ENCODE measurements at places on chromosomes 2 and 18. TPM values are rescaled to one million over a fixed set of nuclear protein-coding genes. Genes with fewer than 3 reads are reported as not detected.

SRD5A2 gene
- not detected for total RNA-seq

KCNJ3 gene
- total RNA-seq: not detected

DYSF gene
- 0.81 TPM for total RNA-seq

TMEM198 gene
- total RNA-seq: 1.2 TPM

FSIP2 gene
- total RNA-seq: not detected

NAT8 gene
- not detected for total RNA-seq

SGPP2 gene
- 0.16 TPM for total RNA-seq

SPAST gene
- 17.9 TPM for total RNA-seq

NEUROD1 gene
- not detected for total RNA-seq

UGT1A9 gene
- 4.7 TPM for total RNA-seq

MOCOS gene
- total RNA-seq: 2.7 TPM

NTSR2 gene
- not detected for total RNA-seq

KCTD1 gene
- 27.3 TPM for total RNA-seq

SFTPB gene
- 0.22 TPM for total RNA-seq

NR4A2 gene
- 4.5 TPM for total RNA-seq

VPS4B gene
- 20.9 TPM for total RNA-seq

IGFBP5 gene
- total RNA-seq: 0.31 TPM

FBXO48 gene
- 0.65 TPM for total RNA-seq

CAPN13 gene
- 0.15 TPM for total RNA-seq

GCG gene
- total RNA-seq: not detected

LYG1 gene
- total RNA-seq: 2.0 TPM

TYW5 gene
- total RNA-seq: 9.7 TPM

VWC2L gene
- total RNA-seq: not detected

RFTN2 gene
- total RNA-seq: not detected

C1QL2 gene
- total RNA-seq: 0.18 TPM

All from A549 treated with CpdA at 1 μM for 4 hours (cell line).